Stromal cell of bone marrow (primary cell): ENCODE measurements at places on chromosomes 3 and 15.

DNA sequence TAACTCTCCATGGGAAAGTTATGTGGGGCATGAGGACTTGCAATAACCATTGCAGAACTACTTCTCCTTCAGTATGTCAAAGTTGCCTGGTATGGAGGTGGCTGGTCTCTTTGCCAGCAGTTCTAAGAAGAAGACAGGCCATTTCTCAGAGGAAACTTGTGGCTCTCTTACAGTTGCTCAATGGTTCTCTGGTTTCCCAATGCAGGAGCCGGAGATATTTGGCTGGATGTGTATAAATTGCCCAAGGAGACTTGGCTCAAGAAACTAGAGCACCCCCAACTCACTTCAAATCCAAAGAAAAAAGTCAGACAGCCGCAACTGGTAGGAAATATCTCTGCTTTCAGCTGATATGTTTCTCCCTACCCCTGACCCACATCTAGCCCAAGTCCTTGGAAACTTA, 24.2 kb downstream of the WDR93 start:
- DNase-seq: no peak

GRCh38 chr15:40968290-40969085, 15.2 kb downstream of the CHAC1 start:
- DNase-seq: no peak

- no peak for DNase-seq
These were observed 29.4 kb upstream of the PPIB start for GRCh38 chr15:64191971-64192830.

DNA sequence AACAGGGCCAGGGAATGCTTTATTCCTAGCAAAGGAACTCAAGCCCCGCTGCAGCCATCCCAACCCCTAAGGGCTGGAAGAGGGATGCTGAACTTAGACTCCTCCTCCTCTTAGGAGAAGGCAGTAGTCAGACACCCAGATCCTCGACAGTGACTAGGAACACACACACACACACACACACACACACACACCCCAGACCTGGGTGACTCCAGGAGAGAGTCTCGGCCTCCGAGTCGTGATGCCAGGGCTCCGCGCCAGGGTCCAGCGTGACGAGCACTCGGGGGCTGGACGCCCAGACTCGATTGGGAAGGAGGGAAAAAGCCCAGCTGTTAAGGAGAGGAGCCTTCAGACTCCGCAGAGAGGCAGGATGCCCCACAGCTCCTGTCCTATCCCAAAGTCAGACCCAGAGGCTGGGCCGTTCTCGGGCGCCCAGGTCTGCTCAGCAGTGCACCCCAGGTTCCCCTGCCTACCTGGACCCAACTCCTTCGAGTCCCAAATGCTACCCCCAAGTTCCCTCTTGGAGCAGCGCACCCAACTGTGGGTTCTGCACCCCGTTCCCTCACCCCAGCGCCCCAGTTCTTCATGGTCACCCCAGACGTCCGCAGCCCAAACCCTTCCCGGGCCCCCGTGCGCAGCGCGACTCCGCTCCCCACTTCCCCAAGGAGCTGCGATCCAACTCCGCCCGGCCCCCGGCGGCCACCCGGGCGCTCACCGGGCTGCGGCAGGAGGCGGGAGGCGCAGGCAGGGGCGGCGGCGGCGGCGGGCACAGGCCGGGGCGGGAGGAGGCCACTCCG, 421 bp downstream of the BMF start:
- DNase-seq: no peak

- DNase-seq: no peak
These were observed 30.8 kb upstream of the C3orf80 start for GRCh38 chr3:160194438-160194837.

- DNase-seq: no peak
These were observed 452.3 kb downstream of the NAALADL2 start for GRCh38 chr3:175311404-175311803.

- peak; percentile 65 for DNase-seq
These were observed 177.1 kb upstream of the PFN2 start for GRCh38 chr3:150147776-150148175.

GRCh38 chr15:36763685-36764084, 184.3 kb downstream of the CDIN1 start:
- DNase-seq: no peak

DNA sequence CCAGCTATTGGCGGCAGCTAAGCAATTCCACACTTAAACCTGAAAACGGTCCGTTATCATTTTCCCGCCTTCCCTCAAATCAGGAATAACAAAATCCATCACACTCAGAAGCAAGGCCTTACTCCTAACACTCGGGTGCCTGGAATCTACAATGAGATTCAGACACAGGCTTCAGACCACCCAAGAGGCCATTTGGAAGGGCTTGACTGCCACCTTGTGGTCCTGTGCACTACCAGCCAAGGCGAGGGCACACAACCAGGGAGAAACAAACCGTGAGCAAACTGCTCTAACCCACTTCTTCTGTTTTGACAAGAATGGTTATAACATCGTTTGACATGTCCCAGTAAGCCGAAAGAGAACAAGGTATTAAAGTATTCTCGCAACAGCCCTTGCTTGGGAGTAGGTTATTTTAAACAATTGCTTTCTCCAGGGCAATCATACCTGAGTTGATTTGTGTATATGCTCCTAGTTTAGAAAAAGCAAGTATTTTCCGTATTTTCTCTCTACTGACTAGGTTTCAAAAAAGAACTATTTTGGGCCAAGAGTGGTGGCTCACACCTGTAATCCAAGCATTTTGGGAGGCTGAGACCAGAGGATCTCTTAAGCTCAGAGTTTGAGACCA, 40.1 kb upstream of the TAFA4 start:
- peak; percentile 15 for DNase-seq

DNA sequence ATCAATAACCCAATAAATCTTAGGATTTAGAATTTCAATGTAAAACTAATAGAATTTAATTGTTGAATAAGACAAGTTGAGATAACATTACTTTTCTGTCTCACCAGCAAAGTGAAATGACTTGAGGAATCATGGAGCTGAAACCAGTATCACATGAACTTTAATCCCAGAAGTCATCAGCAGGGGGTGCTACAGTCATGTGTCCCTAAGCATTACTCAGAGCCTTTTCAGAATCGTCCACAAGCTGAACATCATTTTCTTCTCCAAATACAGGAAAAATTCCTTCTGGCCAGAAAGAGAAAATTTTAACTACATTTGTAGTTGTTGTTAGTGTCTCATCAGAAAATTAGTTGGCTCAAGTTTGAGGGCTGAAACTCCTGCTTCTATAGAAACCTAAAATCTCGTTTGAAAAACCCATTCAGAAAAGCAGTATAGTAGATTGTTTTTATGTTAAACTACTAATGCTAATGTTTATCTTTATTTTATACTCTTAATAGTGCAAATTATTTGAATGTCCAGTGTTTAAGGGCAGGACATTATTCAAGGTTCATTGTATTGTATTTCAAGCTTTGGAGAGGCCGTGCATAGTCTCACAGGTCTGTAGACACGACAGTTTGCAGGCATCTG, 384.1 kb downstream of the PLOD2 start:
- DNase-seq: peak; percentile 53

- no peak for DNase-seq
These were observed 26.8 kb downstream of the RPN1 start for GRCh38 chr3:128623762-128624176.

DNA sequence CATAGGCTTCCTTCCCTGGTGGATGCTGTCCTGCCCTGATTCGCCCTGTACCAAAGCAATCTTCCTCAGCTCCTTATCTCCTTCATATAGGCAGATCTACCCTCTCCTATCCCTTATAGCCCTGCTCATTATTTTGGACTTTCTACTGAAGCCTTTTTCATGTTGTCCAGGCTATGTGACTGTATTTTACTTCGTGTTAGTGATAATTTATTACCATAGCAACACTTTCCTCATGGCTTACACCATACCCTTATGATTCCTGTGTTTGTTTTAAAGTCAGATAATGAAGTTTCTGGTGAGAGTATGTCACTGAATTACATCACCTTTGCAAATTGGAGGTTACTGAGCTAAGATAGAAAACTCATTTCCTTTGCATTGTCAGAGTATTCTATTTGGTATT, 352.6 kb downstream of the NLGN1 start:
- DNase-seq: no peak

DNA sequence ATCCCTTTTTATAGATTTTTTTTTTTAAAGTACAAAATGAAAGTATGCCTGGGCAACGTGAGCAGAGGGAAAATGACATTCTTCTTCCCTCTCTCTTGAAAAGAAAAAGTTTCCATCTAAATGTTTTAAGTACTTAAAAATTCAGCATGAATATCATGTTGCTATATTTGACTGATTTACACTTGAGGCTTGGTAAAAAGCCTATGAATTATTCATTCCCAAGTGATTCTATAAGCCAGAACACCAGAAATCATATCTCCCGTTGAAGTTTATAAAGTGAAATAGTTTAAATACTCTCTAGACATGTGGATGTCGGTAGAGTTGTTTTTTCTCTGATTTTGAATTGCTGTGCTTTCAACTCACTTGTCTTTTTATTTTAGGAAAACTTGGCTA, 276.2 kb upstream of the RARB start:
- DNase-seq: no peak

GRCh38 chr3:10280177-10280529, 12.6 kb downstream of the GHRL start:
- DNase-seq: no peak

DNA sequence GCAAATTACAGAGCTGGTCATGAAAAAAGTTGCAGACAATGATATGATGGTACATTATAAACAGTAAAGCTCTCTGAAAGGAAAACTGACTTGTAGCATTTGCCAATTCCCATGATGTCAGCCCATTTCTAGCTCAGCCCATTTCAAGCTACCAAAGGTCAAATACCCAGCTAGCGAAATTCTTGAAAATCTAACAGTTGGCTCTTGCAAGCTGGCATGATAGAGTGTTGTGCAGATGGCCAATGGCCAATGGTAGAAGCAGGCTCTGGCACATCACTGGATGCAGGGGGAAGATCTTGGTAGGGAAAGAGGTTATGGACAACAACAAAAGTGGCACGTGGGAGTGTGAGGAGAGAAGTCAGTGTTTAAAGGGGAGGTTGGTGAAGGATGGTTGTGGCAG, 36.7 kb downstream of the RASGRF1 start:
- no peak for DNase-seq

GRCh38 chr3:126344380-126345041, 12.7 kb downstream of the KLF15 start:
- DNase-seq: no peak

DNA sequence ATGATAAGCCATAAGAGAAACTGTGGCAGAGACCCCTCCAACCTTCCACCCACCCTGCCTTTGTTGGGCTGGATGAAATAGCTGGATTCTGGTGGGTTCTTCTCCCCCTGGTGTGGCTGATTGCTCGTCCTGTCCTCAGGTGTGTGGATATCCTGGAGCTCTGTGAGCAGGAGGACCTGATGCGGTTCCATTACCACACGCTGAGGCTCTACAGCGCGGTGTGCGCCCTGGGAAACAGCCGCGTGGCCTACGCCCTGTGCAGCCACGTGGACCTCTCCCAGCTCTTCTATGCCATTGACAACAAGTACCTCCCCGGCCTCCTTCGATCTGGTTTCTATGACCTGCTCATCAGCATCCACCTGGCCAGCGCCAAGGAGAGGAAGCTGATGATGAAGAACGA, 306.3 kb upstream of the CHRM5 start:
- DNase-seq: no peak

DNA sequence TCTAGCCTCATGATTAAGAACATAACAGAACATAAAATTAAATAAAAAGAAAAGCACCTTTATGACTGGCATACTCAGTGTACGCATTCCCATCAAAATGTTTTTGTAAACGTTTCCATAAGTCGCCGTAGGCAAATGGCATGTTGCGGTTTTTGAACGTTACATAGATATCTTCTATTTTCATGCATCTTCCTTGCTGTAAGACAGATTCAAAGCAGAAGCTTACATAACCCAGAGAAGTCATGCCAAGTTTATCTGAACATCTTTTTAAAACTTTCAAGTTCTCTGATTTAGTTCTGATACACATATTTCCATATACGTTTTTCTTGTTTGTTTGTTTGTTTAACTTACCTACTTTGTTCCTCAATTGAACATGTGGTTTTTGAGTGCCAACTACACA, 388.6 kb downstream of the GABRG3 start:
- no peak for DNase-seq

DNA sequence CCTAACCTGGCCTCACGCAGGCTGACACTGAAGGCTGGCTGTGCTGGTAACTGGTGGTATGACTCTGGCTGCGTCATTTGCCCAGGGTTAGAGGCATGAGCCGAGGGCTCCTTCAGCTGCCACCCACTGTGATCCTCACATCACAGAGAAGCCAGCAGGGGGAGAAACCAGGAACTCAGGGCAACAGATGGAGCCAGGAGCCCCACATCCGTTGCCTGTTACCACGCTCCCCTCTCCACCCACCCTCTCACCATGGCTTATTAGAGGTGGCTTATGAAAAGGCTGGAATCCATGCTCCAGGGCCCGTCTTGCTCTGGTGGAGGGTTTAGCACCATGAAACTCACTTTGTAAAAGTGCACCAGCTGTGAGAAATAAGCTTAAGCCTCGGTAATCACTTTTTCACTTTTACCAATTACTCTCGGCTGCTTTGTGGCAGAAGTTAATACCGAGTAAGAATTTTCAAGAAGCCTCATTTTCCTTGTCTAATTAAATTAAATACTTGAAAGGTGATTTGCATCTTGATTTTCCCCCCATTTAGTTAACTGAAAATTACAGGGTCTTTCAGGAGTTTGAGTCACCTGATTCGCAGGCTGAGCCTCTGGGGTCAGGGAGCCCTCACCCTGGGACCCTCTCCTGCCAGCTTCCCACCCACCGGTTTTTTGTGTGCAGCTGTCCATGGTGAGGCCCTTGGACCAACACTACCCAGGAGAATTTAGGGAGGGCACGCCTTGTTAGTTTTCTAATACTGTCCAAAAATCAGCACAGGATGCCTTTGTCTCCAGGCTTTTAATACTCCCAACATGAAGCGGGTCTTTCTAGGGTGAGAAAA, 60.9 kb downstream of the ASB7 start:
- DNase-seq: no peak

DNA sequence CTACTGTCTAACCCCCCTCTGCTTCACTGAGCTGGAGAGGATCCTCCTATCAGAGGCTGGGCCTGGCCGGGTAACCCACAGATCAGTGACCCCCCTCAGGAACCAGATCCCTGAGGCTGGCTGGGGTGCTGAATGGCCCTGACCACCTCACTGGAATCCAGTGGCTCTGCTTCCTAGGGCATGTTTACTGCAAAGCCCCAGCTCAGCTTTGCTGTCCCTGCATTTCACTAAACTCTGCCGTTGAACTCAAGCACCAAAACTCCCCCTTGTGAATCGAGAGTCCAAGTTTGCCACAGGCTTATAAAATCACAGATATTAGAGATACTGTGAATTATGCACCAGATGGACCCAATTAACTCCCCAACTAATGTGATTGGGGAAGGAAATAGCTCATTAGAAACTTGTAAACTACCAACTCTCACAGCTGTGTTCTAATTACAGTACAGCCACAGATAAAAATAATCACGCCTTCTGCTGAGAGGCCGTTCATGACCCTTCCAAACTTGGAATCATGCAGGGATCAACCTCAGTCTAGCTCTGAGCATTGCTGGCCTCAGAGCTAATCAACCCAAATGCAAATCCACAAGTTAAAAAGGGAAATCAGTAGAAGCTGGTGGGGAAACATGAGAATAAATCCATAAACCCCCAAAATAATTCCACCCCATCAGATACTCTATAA, 47.0 kb downstream of the OCA2 start:
- DNase-seq: no peak

GRCh38 chr3:184532940-184533732, 28.4 kb upstream of the EPHB3 start:
- no peak for DNase-seq
